ENCODE measurements at places on chromosomes 16 and 17. TPM values are rescaled to one million over a fixed set of nuclear protein-coding genes. Genes with fewer than 3 reads are reported as not detected.

GRCh38 chr16:48110982-48111381 lies 44.8 kb downstream of the ABCC12 start:
- peaks cover 98% of the 10 kb centered on the region for H3K27me3 ChIP-seq
- no peak for DNase-seq
- no peak overlapping the region for H3K27ac ChIP-seq
- H3K36me3 ChIP-seq, result no peaks in the 10 kb centered on the region

DNA sequence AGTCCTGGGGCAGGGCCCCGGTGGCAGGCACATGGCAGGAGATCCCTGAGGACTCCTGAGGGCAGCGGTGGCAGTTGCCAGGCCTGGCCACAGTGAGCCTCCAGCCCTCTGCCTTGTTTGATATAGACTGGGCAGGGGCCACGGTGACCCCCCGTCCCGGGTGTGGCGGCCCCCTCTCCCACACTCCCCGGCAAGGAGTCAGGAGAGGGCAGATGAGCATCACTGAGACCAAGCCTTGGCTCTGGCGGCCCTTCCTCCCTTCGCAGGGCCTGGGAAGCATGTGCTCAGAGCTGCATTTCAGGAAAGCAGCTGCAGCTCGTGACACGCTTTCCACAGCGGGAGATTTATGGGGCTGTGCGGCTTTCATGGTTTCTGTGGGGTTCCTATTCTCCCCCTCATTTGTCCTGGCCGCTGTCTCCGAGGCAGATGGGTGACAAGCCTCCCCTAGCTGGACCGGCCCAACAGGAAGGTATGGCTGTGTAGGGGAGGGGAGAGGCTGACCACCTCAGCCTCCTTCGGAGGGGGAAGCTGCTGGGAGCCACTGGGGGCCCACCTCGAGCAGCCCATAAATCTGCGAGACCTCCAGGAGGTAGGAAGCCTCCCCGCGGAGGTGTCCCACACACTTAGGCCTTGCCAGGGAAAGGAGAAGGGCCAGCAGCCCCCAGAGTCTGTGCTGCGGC lies 211.4 kb downstream of the NTN1 start:
- no peaks in the 10 kb centered on the region for H3K36me3 ChIP-seq
- no peak overlapping the region for H3K4me3 ChIP-seq
- H3K27me3 ChIP-seq, result no peaks in the 10 kb centered on the region
- no peak overlapping the region for H3K27ac ChIP-seq

- peaks cover 36% of the 10 kb centered on the region for H3K4me1 ChIP-seq
- H3K36me3 ChIP-seq, result no peaks in the 10 kb centered on the region
- no peak overlapping the region for H3K27ac ChIP-seq
- H3K4me3 ChIP-seq, result no peak overlapping the region
- peak; percentile 59 for DNase-seq
- no peaks in the 10 kb centered on the region for H3K27me3 ChIP-seq
Measured at GRCh38 chr16:53773150-53773846, 69.3 kb downstream of the FTO start.

DNA sequence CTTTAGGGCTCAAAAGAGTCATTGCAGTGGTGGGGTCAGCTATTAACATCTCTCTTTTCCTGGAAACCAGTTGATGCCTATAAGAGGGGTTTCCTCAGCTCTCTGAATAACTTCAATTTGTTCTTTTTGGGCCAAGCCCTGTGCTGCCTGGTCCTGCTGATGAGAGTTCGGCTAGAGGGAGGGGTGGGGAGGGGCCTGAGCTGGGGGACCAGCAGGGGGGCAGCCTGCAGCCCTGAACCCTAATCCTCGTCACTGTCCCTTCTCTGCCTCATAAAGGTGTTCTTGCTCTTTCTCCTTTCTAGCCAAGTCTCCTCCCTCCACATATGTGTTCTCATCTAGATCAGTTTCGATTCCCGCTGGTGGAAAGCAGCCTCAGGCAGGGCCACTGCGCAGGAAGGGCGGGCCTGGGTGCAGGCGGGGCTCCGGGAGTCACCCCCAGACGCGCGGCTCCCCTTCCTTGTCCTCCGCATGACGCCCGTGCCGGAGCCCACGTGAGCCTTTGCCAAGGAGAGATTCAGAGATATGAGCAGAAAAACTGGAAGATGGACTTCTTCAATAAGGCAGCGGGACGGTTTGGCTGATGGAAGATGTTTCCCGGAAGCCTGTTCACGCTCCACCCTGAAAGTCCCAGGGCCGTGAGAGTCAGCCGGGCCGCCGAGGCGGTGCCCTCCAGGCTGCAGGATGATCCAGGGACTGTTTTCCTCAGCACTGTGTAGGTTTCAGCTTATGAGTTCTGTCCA lies 15.0 kb upstream of the RHOT1 start:
- H3K36me3 ChIP-seq, result peaks cover 7% of the 10 kb centered on the region
- peak; percentile 78 for DNase-seq
- peak overlapping the region; percentile 77 for H3K27ac ChIP-seq
- peaks cover 17% of the 10 kb centered on the region for H3K4me1 ChIP-seq

RNF112 gene
- 0.61 TPM for total RNA-seq

DNA sequence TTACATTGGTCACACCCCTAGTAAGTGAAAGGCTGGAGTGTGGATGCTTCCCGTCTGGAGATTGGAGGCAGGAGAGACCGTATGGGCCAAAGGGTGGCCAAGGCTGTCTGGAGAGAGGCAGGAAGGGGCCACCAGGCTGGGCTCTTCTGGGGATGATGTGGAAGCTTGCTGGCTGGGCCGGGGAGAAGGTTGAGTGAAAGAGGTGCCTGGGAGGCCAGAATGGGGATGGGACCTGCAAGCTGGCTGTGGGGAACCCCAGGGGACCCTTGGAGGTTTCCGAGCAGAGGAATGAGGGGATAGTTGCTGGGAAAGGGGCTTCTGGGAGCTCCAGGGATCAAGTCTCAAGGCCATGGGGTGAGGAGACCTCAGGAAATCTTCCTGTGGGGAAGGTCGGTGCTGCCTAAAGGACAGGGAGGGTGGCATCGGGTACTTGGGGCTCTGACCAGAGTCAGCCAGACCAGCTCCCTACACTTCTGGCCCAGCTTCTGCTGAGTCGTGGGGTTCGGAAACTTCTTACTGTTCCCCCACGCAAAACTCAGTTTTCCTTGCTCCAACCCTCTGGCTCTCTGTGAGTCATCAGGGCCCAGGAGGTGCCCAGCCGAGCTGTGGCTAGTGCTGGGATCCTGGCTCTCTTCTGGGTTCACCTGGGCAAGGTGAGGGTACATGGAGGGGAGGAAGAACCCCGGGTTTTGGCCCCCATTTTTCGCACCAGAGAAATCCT lies 3.1 kb downstream of the MRC2 start:
- no peak overlapping the region for H3K4me3 ChIP-seq
- peaks cover 17% of the 10 kb centered on the region for H3K27me3 ChIP-seq
- peaks cover 14% of the 10 kb centered on the region for H3K36me3 ChIP-seq
- peaks cover 5% of the 10 kb centered on the region for H3K4me1 ChIP-seq
- no peak for DNase-seq
- no peak overlapping the region for H3K27ac ChIP-seq

JPT1 gene
- total RNA-seq, result 479 TPM

DNA sequence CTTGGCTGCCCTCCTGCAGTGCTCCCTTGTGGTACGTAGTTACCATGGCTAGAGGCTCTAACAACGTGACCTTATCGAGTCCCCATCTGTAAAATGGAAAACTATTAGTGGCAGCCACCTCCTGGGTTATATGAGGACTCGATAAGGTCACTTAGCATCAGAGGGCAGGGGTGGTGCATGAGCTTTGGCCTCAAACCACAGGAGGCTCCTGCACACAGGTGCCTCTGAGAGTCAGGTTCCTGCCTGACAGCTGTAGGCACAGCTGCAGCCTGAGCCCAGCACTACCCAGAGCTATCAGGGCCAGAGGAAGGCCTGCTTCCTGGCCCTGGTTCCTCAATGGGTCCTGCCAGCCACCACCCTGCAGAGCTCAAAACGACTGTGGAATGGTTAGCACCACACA lies 57.2 kb upstream of the SEC14L1 start:
- no peak overlapping the region for H3K4me3 ChIP-seq
- no peak for DNase-seq
- H3K27me3 ChIP-seq, result peaks cover under 1% of the 10 kb centered on the region
- H3K36me3 ChIP-seq, result peaks cover 11% of the 10 kb centered on the region

All from Calu3 (cell line).